ENCODE measurements at places on chromosomes 2 and 18.
A peak's percentile ranks its signal among the peaks of the same experiment; 100 is the strongest.

DNA sequence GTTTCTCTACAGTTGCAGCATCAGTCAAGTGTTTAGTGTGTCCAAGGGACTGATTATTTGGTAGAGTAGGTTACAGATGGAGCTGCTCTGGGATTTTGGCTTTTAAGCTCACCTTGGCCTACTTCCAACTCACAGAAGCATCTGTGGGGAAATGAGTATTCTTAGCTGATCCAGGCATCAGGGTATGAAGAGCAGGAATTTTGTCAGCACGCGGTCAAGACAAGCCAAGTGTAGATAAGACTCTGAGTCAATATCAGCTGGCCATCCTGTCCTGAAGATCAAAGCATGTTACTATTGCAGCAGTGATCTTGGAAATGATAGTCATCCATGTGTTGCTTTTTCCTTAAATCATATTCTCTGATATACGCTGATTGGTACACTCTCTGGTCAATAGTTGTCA lies 24.4 kb downstream of the SERPINB4 start:
- no peak for DNase-seq

DNA sequence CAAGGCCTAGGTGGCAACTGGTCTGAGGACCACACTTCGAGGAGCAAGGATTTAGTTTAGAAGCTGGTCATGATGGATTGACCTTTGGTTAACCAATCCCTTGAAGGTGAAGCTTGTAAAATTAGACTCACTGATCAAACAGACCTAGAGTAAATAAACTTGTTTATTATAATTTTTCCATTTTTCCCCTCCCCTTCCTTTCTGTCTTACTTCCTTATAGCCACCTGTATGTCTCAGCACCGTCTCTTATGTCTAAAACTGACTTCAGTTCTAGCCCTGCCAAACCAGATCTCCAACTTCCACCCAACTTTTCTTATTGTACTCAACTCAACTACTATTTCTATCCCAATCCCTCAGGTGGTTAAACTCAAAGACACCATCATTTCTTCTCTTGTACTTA lies 92.8 kb upstream of the THOC1 start:
- DNase-seq, result no peak

GRCh38 chr2:19881221-19881907 lies 20.4 kb downstream of the TTC32 start:
- DNase-seq, result no peak

- DNase-seq, result no peak
Observed at GRCh38 chr18:74492259-74492658, 3.9 kb upstream of the CNDP2 start.

- no peak for DNase-seq
Observed at GRCh38 chr2:24478243-24478642, 12.8 kb upstream of the NCOA1 start.

DNA sequence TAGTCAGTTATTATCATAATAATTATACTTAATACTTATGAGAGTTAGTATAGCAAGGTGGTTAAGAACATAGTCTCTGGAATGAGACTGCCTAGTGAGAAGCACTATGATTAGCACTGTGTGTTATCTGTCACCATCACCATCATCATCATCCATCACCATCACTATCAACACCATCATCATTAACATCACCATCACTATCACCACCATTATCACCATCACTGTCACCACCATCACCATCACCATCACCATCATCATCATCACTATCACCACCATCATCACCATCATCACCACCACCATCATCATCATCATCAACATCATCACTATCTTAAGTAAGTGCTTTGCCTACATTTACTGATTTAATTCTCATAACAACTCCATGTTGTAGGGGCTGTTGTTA lies 39.6 kb downstream of the SRSF7 start:
- no peak for DNase-seq

DNA sequence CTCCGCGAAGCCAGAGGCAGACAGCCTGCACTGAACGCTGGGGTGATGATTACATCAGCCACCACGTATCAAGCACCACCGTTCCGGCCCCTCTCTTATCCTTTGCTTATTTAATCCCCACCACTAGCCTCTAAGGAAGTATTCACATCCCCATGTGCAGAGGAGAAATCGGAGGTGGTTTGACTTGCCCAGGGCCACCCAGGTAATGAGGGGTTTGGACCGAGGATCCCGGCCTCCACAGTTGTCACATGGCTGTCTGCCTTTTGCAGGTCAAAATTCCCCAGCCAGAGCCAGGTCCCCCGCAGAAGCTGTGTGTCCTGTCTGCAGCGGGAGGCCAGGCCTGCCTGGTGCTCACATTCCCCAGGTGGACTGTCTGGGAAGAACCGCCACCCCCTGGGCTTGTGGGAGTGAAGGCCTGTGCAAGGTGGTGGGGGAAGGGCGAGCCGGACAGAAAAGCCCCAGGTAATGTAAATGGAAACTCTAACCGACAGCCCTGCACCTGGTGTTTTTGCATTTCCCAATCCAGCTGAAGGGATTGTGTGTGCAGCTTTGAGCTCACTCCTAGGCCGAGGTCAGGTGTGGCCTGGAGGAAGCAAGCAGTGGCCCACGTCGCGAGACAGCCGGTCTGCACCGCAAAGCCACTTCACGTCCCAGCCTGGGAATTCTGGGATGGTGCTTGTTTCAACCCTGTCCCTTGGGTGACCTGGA lies 108.5 kb upstream of the ID2 start:
- DNase-seq, result peak; percentile 56

GRCh38 chr2:174666312-174666711 lies 68.7 kb upstream of the WIPF1 start:
- no peak for DNase-seq

DNA sequence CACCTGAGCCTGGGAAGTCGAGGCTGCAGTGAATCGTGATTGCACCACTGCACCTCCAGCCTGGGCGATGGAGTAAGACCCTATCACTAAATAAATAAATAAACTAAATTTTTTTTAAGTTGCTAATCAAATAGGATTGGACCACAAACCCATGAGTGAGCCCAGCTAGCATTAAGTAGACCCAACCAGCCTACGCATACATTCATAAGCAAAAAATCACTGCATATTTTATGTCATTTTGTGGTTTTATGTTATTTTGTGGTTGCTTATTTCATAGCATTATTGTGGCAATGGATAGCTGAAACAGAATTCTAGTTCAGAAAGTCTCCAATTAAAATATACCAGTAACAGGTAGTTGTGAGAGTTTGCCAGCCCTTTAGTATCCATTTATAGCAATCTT lies 29.1 kb upstream of the ZC3H15 start:
- no peak for DNase-seq

- no peak for DNase-seq
Observed at GRCh38 chr2:142840436-142840835, 37.0 kb upstream of the KYNU start.

GRCh38 chr2:176285321-176285720 lies 16.1 kb downstream of the MTX2 start:
- no peak for DNase-seq

GRCh38 chr2:229903037-229903436 lies 18.8 kb downstream of the TRIP12 start:
- DNase-seq, result no peak

DNA sequence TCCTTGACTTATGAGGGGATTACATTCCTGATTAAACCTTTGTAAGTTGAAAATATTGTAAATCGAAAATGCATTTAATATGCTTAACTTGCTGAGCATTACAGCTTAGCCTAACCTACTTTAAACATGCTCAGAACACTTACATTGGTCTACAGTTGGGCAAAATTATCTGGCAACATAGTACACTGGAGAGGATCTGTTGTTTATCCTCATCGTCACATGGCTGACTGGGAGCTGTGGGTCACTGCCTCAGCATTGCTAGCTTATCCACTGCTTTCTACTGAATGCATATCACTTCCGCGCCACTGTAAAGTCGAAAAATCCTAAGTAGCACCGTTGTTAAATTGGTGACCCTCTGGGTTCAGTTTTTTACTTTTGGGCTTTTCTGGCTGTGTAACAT lies 13.7 kb downstream of the PMS1 start:
- DNase-seq, result no peak

- DNase-seq, result no peak
Observed at GRCh38 chr2:182698671-182699070, 17.4 kb upstream of the DNAJC10 start.

GRCh38 chr18:26185267-26185666 lies 41.0 kb upstream of the TAF4B start:
- DNase-seq, result no peak

DNA sequence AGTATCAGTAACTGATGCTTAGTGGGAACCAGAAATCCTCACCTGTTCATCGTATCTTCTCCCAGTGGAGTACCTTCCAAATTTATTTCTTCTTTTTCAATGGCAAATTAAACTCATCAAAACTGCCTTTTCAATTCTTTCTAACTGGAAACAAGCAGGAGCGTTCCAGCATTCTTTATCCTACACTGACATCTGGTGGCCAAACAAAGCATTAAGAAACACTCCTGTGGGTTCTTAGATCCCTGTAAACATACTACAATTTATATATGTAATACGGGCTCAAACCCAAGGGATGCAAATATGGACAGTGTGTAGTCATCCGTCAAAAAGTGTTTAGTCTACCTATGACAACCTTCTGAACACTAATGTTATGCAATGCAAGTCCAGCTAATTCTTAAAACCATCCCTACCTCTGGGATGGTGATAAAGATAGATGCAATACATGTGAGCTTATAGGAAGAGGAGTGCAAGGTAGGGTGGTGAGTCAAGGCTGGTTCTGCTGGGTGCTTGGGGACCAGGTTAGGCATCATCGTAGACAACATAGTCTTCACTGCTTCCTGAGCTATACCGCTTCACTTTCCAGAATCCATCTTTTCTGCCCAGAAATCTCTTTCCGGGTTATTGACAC lies 375.0 kb downstream of the CTNNA2 start:
- no peak for DNase-seq

GRCh38 chr2:21258082-21258481 lies 134.3 kb downstream of the TDRD15 start:
- no peak for DNase-seq

GRCh38 chr18:64747803-64748202 lies 598.9 kb upstream of the LINC00305 start:
- no peak for DNase-seq

DNA sequence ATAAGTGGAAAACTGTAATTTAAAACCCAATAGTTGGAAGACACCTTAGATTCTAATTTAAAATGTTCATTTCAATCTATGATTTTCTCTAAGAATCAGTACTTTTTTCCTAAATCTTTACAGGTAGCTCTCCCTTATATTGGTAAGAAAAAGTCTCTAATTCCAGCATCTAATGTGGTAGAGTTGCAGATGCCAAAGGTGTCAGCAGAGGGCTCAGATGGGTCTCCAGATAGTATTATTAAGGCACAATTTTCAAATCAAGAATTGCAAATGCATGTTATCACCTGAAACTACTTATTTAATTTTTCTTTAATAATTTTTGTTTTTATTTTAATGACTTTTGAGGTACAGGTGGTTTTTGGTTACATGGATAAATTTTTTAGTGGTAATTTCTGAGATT lies 25.5 kb upstream of the ITGA4 start:
- no peak for DNase-seq

DNA sequence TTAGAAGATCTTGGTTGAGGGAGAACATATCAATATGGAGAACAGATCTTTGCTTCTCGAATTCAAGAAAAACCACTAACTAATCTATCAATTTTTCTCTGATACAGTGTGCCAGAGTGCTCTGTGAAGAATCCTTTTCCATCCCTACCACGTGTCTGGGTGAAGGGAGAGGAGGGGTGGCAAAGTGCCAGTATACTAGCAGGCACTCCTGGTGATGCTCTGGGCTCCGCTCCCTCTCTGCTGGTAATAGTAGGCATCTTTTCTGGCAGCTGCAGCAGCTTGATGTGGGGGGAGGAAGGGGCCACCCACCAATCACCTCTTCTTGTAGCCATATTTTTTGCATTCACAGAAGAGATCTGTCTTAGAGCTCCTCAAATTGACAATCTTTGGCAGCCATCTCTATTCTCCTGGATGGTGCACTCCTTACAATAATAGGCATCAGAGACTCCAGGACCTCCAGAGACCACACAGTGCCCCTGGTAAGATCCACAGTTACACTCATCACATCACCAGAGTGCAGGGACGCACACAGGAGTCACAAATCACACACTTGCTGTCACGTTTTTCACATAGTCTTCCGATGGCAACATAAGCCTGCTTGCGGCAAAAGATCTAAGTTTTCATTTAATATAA lies 15.7 kb downstream of the STK39 start:
- DNase-seq, result no peak

DNA sequence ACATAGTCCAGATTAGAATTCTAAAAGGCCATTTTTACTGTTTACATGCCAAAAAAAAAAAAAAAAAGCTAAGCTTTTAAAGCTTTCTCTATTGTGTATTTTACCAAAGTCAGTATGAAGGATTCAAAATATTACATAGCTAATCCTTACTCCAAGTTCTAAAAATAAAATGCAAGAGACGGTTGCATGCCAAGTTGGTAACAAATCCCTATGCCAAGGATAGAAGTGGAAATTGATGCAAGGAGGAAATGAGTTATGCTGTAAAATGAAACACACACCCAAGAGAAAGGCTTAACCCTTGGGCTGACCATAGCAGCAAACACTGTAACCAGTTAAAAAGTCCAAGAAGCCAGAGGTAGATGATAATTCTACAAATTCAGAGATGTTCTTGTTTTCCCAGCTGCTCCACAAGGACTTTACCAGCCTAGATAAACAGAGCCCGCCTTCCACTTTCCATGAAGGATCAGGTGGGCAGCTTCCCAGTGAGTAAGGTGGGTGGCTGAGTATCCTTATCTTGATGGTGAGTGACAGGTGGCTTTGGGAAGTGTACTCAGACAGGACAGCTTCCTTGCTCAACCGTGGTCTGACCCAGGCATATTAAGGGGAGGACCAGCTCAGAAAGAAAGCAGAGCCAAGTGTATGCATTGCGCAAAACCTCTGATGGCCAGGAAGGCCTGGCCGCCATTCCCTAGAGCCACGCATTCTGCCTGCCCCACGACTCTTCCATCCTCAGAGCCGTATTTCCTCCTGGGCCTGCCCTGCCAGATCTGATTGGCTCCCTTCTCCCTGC lies 34.4 kb downstream of the ATP8B1 start:
- peak; percentile 35 for DNase-seq

DNA sequence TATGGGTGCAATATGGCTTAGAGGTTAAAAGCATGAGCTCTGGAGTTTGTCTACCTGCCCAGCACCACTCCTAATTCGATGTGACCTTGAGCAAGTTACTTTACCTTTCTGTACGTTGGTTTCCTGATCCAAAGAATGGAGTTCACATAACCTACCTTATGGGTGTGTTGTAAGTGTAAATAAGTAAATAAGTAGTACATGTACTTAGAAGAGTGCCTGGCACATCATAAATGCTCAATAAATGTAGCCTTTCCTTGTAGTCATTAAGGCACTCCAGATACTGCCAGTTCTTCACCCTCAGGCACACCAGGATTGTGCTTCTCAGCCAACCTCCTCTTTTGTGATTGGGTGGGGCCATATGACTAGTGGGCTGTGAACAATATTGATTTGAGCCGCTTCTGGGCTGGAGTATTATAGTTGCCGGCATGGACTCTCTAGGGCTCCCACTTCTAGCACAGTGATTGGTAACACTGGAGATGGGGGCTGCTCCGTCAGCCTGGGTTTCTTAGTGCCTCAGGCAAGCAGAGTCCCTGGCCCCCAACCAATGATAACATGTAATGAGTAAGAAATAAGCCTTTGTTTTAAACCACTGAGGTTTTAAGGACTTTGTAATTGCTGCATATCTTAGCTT lies 101.7 kb upstream of the NOSTRIN start:
- no peak for DNase-seq

Data from NCI-H1417 treated with DMSO at 0.1 percent for 48 hours (cell line).